ENCODE measurements at places on chromosomes 16 and 17.

DNA sequence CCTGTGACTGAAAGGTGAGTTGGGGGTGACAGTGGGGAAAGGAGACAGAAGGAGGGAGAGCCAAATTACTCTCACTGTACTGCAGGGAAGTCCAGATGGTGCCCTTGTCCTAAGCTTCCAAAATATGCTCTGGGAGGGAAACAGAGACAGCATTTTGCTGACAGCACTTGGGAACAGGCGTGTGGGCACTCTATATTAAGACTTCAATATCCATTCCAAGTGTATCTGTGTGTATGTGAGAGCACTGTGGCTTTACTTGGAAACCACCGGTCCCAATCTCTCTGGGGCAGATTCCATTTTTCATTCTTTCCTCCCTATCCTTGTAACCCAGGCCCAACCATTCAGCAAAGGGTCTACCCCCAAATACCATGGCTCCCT is 407.3 kb downstream of the UTP18 start:
- DNase-seq = no peak

- DNase-seq = no peak
Observed at GRCh38 chr16:64171632-64172031, 950.2 kb downstream of the CDH11 start.

DNA sequence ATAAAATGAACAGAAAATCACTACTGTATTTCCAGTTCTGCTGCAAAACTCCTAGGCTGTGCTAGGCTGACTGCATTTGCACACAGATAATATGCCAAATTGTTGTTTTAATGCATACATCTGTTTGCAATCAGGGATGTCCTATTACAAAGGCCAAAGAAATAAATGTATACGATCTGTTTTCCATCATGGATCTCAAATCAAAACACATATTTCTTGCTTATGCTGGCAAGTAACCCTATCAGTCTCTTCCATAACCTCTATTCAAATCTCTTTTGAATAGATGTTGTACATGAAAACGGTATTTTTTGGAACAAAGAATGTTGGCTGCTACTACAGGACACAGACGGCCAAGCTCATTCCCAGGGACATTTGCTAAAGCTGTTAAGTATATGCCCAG is 56.6 kb downstream of the DUSP14 start:
- DNase-seq = no peak

DNA sequence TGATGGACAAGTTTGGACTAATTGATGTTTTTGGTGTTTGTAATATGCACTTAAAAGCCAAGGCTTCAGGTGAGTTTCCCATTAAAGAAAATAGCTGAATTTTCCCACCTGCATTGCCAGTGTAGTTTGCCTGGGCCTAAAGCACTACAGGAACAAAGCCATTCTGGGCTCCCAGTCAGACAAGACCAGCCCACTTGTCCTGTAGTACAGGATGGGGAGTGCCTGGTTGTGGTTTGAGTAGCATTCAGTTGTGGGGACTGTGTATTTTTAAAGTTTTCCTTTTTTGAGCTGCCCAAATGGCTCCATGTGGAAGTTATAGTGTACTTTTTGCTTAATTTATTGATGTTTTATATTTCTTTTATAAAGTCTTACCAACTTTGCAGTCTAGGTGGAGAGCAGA is 91.7 kb downstream of the TANGO6 start:
- no peak for DNase-seq

GRCh38 chr17:45398800-45399199 is 33.9 kb downstream of the ARHGAP27 start:
- no peak for DNase-seq

DNA sequence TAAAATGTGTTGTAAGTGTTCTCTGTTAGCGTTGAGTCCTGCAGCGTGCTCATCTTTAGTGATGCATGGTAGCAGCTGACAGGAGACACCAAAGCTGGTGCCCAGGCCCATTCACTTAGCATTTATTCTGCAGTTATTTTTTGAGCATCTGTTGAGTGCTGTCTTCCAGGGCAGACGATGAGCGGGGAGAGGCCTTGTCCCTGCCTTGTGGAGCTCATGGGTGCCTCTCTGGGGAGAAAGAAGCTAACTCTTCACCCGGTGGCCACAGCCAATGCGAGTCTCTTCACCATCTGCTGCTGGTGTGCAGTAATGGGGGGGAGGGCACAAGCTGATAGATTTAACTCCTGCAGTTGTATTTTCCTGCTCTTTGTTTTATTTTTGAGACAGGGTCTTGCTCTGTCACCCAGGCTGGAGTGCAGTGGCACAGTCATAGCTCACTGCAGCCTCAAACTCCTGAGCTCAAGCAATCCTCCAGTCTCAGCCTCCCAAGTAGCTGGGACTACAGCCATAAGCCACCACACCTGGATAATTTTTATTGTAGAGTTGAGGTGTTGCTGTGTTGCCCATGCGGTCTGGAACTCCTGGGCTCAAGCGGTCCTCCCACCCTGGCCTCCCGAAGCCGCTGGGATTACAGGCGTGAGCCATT is 30.5 kb downstream of the GPT2 start:
- DNase-seq = no peak

DNA sequence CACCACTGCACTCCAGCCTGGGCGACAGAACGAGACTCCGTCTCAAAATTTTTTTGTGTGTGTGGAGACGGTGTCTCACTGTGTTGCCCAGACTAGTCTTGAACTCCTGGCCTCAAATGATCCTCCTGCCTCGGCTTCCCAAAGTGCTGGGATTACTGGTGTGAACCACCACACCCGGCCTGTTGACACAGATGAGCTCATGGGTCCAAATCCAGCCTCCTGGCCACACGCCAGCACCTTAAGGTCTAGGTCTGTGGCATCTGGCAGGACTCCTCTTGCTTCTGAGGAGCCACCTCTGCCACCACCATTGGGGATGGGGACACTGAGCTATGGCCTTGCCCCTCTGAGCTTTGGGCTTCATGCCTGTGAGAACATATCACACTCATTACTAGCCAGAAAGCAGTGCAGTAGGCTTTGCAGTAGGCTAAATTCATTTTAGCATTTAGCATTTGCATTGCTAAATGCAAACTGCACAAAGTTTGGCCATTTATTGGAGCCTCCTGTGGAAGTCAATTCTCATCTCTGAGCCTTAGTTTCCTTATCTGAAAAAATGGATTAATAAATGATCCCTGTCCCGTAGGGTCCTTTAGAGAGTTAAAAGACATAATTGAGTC is 5.5 kb upstream of the CDIPT start:
- no peak for DNase-seq

- peak; percentile 86 for DNase-seq
Observed at GRCh38 chr17:61002316-61002736, 324.7 kb downstream of the BCAS3 start.

DNA sequence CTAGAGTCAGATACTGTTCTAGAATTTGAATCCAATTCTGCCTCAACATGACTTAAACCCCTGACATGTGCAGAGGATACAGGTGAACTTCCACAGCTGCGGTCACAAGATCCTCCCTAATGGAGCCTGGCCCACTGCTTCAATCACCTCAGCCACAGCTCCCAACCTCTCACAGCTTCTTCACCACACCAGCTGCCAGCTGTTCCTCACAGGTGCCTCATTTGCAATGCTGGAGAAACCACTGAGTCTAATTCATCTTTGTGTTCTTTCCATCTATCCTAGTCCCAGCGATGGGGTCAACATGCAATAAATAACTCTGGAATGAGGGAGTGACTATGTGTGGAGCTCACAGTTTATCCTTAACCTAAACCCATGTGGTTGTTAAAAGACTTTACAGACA is 72.0 kb upstream of the MAF start:
- DNase-seq = no peak

GRCh38 chr17:10062691-10063385 is 135.6 kb downstream of the GAS7 start:
- no peak for DNase-seq

DNA sequence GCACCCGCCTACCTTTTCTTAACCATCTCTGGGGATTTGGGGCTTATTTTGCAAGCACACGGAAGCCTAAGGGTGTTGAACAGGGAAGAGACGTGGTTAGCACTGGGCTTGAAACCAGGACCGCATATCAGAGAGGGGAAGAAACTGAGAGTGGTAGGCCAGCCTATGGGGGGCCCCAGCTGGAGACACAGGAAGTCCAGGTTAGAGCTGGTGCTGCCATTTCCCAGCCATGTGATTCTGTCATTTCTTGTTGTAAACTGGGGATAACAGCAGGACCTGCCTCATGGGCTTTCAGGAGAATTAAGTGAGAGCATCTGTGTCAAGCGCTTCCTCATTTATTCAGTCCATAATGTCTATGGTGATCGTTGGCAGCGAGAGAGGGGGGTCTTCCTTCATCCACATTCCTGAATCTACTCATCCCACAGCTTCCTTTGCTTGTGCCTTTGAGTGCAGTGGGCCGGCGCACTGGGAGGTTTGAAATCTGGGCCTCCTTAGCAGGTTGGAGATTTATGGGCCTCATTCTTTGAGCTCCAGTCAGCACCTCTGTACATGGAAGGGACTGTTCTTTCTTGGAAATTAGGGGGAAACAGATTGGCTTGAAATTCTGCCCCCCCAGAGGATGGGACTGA is 20.1 kb downstream of the NKD1 start:
- no peak for DNase-seq

GRCh38 chr17:70407506-70407905 is 238.2 kb downstream of the KCNJ2 start:
- DNase-seq = peak; percentile 63

- peak; percentile 76 for DNase-seq
Observed at GRCh38 chr16:65121870-65122723, at the start of gene CDH11. CDH11 (minus strand) TSS chr16:65122063; CDS start chr16:65004869, 117,194 bp downstream.

- DNase-seq = no peak
Observed at GRCh38 chr17:64066716-64067115, 46.3 kb upstream of the ICAM2 start.

- no peak for DNase-seq
Observed at GRCh38 chr16:19744670-19745069, 26.6 kb downstream of the IQCK start.

- DNase-seq = peak; percentile 65
Observed at GRCh38 chr16:9854675-9855074, 327.6 kb downstream of the GRIN2A start.

GRCh38 chr17:76382803-76383545 is 1.4 kb upstream of the SPHK1 start:
- peak; percentile 73 for DNase-seq

DNA sequence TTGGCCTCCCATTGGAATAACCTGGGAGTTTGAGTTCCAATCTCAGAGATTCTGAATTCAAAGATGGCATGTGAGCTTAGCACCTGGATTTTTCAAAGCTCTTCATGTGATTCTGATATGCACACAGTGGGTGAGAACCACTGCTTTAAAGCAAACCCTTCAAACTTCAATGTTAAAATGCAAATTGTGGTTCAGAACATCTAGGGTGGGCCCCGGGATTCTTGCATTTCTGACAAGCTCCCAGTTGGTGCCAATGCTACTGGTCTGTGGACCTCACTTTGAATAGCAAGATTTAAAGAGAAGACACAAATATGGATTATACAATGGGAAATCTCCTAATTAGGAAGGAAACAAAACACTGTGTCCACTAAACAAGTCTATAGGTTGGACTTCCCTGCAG is 43.8 kb upstream of the GPRC5B start:
- no peak for DNase-seq

- DNase-seq = peak; percentile 37
Observed at GRCh38 chr17:12089809-12090384, 69.2 kb downstream of the MAP2K4 start.

GRCh38 chr17:30605027-30605426 is 127.8 kb downstream of the GOSR1 start:
- no peak for DNase-seq

GRCh38 chr17:42273474-42274252 is 2.5 kb downstream of the STAT5B start:
- no peak for DNase-seq

DNA sequence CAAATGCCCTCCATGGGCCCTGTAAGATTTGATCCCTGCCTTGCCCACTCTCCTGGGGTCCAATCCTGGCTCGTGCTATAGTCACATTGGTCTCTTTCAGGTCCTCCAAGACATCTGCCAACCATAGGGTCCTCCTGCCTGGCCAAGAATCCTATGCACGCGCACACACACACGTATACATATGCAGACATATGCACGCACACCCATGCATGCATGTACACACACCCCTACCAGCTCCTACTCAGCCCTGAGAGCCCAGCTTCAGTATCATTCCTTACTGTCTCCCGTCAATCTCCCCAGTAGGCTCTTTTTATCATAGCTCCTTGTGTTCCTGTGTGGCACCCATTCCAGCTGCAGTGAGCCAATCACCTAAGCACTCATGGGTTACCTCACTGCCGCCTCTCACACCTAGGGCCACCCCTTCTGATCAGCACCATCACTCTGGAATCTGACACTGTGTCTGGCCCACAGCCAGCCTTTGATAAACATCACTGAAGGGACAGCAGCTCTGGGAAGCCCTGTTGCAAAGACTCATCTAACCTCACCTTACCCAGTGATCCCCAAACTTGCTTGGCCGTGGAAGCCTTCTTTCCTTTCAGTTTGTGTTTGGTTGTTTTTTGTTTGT is 7.9 kb upstream of the DNAH17 start:
- no peak for DNase-seq

GRCh38 chr16:86949116-86949515 is 368.1 kb downstream of the C16orf95 start:
- no peak for DNase-seq

GRCh38 chr17:63247706-63248105 is 198.4 kb downstream of the CYB561 start:
- peak; percentile 20 for DNase-seq

DNA sequence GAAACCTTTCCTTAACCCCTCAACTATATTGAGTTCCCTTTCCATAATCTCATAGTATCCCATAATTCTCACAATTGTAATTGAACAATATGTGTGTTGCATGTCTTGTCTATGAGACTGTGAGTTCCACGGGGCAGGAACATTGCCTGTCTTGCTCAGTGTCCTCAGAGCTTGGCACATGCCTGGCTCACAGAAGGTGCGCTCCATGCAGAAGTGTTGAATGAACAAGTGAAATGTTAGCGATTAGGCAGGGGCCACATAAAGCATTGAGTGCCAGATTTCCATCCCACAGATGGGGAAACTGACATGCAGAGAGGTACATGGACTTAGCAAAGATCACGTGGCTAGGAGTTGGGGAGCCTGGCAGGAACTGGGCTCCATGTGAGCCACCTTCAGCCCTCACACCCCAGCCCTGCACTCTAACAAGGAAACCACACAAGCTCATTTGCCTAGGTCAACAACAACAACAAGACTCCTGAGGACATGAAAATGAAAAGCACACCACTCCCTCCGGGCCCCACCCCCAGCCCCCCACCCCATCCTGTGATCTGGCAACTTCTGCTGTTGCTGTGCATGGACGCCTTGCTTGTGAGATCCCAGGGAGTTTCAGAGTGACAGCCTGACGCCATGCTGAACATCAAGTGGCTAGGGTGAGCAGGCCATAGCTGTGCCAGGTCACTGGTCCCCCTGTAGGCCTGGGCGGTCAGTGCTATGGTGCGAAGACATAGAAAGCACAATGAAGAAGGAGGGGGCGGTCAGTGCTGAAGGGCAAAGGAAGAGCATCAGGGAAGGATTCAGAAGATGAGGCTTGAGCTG is 5.0 kb downstream of the PIK3R5 start:
- no peak for DNase-seq

DNA sequence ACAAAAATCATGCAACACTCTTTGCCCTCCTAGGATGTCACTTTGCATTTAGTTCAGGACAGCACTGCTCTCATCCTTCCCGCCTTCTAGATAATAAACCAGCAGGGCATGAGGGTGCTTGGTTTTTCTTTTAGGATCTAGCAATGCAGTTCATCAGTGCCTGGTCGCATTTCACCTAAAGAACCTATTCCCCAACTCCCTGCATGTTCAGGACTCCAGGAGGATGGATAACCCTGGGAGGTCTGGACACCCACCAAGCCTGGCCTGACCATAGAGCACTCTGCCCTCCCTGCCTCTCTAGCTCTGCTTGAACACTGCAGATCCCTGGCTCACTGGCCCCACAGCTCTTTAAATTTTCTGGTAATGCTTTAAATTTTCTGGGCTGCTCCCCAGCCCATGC is 2.6 kb downstream of the SLFN12 start:
- no peak for DNase-seq

All from cardiac fibroblast (primary cell).